Fibroblast of skin of back (primary cell): ENCODE measurements at places on chromosomes 5 and 9.
A peak's percentile ranks its signal among the peaks of the same experiment; 100 is the strongest.

DNA sequence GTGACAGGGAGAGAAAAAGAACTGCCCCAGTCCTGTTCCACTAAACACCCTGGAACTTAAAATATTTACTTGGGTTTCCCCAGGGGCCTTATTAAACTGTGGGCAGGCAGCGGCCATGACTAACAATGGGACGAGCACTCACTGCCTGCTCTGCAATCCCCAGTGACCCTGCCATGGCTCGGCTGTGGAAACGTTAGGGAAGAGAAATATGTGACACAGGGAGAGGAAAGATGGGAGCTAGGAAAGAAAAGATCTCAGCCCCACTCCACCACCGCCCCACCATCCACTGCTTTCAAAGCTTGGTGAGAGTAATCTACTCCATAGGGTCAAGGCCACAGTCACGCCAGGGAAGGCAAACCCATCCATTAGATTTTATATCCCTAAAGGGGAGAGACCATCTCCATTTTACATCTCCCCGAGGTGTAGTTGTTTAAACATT lies 117.6 kb downstream of the EFNA5 start:
- DNase-seq, result peak; percentile 92

- DNase-seq, result no peak
These were observed 151.5 kb downstream of the DCP2 start for GRCh38 chr5:113128082-113128481.

DNA sequence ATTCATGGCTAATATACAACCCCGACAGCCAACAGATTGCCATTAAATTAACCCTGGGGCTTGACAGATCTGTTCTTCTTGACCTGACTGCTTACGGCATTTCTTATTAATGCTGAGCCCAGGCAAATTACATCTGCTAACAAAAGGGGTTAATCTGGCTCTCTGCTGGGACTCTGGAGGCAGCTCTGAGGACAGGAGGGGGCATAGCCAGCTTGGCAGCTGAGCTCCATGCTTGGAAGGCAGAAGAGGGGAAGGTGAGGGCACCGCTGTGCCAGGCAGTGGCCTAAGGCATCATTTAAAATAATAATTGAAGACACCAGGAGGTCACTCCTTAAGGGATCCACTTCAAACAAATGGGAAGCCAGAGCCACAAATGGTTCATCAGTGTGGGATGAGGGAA lies 126.0 kb upstream of the GPR151 start:
- DNase-seq, result no peak

DNA sequence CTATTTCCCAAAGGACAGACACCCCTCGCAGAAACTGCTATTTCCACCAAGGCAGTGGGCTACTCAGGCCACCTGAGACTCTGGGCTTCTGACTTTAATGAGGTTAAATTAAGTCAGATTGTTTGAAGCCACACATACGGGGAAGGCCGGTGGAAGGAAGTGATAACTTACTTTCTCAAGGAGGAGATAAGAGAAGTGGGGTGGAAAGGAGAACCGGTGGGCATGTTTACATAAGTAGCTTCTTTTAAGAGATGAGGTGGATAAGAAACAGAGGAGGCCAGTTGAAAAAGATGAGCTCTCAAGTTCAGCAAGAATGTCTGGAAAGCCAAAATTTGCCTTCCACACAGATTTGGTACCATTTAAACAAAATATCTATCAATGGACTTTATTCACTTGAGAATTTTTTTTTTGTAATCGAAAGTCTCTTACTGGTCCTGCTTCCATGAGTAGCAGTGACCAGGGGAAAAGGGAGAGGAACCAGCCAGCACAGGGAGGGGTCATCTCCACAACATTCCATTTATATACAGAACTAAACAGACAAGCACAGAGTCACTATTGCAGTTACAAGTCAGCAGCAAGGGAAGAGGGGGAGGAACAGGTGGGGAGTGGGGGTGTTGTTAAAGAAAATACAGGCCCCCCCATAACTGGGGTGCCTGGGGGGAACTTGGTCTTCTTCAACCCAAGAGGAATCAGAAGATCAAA lies 20.0 kb downstream of the CCDC125 start:
- no peak for DNase-seq

GRCh38 chr9:15509931-15510788 lies 610 bp downstream of the PSIP1 start:
- peak; percentile 16 for DNase-seq

DNA sequence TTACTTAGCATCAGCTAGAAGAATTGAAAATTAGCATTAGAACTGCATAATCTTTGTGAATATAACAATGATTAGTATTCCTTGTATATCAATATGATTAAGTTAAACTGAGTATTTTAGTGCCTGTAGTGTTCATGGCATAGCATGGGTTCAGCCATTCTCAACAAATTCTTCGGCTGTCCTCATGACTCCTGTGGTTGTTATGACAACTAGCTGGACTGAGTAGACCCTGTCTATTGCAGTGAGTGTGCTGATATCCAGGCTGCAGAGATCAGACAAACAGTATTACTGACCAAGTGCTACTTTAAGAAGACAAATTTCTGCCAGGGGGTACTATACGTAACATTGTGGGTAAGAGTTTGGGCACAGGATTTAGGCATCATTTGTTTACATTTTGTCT lies 125.9 kb downstream of the NUDT12 start:
- DNase-seq, result no peak

DNA sequence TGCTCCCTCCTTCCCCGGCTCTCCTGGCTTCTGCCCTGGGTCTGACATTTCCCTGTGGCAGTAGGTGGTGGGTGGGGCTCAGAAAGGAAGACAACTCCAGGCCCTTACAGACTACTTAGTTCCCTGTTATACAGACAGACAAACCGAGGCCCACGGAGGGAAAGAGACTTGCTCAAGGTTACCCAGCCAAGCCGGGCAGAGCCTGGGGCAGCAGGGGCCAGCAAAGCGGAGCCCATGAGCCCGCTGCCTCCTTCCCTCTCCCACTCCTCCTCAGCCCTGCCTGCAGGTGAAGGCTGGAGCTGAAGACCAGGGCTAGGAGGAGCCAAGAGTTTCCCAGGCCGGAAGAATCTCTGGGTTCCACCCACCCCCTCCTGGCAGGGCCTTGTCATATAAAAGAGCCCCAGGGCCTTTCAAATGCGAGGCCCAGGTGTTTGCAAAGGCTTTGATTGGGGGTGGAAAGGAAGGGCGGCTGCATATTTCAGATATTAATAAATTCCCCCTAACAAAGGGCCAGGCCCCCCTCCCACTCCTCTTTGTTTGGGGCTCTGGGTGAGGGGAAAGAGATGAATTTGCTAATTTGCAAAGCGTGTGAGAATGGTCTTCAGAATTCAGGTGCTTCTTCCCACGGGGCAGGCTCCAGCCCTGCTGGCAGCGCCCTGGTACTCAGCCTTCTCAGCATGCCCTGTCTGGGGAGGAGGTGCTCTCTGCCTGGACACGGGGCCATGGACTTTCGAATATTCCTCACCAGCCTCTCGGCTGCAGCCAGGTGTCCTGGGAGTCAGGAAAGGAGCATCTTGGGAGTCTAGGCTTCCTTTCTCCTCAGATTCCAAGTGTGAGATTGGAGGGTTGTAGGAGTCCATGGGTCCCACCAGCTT lies 21.5 kb downstream of the SLC6A7 start:
- no peak for DNase-seq

- DNase-seq, result no peak
These were observed 75.6 kb upstream of the SLC12A2 start for GRCh38 chr5:128007939-128008338.

DNA sequence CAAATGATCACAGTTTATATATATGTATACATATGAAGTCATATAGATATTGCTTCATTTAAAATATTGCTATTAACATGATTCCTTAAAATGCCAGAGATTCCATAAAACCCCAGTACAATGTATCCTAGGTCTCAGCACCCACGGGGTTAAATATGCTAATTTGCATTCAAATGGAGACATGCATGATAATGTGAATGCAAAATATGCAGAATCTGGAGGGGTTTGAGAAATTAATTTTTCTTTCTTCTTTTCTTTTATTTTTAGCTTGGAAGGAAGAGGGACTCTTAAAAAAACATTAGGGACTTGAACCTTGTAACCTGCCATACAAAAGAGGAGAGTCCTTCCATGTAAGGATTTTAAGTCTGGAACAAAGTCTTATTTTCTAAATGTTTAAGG lies 211.9 kb downstream of the MEF2C start:
- DNase-seq, result no peak

DNA sequence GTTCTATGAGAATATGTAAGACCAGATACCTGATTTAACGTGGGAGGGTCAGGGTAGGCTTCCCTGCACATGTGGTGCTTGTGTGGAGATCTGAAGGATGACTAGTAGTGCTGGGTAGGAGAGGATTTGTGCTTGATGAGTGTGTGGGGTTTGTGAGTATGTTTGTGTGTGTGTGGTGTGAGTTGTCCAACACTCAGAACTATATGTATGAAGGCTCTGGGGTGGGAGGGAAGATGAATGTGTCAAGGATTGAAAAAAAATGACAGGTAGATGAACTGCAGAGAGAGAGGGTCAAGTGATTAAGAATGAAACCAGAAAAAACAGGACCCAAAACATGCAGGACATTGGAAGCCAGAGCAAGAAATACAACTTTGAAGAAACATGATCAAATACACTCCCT lies 154.6 kb upstream of the NR3C1 start:
- no peak for DNase-seq
